ENCODE measurements at places on chromosomes 16 and 17.

DNA sequence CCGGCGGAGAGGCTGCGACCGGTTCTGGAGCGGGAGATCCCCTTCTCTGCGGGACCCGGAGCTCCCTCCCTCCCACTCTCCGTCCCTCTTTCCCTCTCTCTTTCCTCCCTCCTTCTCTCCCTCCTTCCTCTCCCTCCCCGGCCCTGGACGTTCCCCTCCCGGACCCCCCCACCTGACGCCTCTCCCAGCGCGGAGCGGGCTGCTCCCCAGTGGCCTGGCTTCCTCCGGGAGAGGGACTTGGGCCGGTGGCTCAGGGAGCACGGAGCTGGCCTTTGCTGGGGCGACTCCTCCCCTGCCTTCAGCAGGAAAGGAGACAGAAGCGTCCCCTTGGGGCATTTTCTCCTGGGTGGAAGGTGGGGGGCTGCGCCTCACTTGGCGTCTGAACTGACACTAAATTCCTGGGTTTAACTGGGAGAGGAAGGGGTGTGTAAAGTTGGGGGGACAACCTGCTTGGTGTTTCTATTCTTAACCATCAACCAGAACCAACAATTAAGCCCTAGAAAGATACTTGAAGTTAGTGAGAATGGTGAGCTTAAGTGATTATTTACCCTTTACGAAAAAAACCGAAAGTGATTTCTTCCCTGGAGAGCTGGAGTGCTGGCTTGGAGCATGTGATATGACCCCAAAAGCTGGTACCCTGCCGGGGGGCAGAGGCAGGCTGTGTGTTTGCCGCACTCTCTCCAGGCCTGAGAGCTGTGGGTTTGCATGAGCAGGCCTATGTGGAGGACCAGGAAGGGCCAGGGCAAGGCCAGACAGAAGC is 775 bp downstream of the SPIRE2 start:
- no peak for DNase-seq

DNA sequence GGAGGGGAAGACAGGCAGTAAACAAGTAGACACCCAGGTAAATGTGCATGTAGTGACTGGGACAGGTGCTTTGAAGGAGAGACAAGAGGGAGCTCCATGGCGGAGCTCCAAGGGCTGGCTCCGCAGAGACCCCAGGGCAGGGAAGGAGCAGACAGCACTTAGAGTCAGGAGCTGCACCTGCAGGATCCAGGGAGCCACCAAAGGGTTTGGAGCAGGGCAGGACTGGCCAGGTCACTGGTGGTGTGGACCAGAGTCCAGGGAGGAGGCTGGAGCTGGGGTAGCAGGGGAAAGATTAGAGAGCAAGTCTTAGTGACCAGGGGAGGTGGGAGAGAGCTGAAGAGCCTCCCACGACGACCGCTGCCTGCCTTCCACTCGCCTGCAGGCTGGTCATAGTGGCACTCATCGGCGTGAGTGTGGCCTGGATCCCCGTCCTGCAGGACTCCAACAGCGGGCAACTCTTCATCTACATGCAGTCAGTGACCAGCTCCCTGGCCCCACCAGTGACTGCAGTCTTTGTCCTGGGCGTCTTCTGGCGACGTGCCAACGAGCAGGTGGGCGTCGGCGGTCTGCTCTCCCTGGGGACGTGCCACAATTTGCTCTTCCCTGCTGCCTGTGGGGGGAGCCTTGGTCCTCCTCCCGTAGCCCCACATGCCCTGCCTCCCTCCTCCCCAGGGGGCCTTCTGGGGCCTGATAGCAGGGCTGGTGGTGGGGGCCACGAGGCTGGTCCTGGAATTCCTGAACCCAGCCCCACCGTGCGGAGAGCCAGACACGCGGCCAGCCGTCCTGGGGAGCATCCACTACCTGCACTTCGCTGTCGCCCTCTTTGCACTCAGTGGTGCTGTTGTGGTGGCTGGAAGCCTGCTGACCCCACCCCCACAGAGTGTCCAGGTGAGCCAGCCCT is 14.7 kb upstream of the FAM83G start:
- no peak for DNase-seq

DNA sequence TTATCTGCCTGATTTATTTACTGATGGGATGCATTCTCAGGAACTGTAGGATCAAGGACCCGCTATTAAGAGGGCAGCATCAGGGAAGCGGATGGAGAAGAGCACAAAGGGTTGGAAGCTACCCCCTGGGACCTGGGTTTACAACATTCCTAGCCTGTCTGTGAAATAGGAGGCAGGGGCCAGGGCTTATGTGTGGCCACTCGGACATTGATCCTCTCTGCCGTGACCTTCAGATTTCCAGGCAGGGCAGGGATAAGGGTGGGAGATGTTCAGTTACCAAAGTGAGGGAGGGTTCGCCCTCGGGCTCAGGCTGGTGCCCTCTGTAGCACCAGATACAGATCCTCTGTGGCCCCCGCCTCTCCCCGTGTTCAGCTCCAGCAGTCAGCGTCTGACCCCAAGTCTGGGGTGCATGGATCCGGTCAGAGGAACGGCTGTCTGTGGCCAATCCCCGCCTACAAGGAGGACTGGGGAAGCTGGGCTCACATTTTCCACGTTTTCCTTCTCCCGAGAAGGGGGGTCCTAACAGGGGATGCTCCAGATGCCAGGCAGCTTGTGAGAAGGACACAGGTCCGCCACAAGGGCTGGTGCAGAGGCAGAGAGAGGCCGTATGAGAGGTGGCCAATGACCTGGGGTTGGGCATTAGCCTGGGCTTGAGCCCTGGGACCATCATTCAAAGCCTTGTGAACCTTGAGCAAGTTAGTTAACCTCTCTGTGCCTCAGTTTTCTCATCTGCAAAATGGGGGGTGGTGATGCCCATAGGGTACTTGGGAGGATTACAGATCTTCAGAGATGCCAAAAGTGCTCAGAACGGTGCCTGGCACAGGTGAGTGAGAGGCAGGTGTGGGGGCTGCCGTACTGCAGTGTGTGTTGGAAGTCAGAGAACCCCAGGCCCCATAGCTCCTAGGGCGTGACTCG is 48.3 kb downstream of the ATP2C2 start:
- no peak for DNase-seq

GRCh38 chr17:19678581-19679453 is 30.3 kb downstream of the ALDH3A2 start:
- no peak for DNase-seq

- no peak for DNase-seq
Measured at GRCh38 chr17:14038206-14038605, 31.1 kb upstream of the COX10 start.

DNA sequence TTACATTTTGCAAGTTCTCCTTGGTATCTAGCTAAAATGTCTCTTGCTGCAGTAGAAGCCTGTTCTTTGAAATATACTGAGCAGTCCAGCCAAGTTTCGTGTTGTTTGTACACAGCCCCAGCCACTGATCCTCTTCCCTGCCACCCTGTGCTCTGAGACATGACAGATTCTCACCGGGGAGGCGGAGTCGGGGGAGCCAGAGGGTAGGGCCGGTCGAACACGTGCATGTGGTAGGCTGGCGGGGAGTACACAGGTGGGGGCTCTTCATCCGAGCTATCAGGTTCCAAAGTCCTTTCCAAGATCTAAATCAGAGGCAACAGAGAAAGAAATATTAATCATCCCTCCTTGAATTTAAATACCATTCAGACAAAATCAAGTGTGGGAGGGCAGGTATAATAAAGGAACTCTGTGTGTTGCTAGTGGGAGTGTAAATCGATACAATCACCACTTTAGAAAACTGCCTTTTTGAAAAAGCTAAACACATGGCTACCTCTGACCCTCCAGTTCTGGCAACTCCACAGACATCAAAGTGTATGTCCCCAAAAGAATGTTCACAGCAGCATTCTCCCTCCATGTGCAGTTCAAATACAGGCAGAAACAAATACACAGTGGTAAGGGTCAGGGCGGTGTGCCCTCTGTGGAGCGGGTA is 29.7 kb upstream of the MRPS23 start:
- no peak for DNase-seq

DNA sequence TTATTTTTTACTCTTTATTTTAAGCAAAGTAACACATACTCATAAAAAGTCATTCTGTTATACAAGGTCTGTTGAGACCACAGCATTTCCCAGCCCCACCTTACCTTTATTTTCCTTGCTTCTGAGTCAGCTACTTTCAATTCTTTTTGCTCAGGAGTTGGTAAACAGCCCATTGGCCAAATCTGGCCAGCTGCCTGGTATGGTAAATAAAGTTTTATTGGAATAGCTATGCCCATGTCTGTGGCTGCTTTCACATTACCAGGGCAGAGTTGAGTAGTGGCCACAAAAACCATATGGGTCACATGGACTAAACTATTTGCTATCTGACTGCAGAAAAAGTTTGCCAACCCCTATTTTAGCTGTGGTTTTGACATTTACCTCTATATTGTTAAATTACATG is 3.4 kb upstream of the NSRP1 start:
- no peak for DNase-seq

GRCh38 chr17:43800736-43801135 is 20.5 kb downstream of the CFAP97D1 start:
- DNase-seq: no peak

DNA sequence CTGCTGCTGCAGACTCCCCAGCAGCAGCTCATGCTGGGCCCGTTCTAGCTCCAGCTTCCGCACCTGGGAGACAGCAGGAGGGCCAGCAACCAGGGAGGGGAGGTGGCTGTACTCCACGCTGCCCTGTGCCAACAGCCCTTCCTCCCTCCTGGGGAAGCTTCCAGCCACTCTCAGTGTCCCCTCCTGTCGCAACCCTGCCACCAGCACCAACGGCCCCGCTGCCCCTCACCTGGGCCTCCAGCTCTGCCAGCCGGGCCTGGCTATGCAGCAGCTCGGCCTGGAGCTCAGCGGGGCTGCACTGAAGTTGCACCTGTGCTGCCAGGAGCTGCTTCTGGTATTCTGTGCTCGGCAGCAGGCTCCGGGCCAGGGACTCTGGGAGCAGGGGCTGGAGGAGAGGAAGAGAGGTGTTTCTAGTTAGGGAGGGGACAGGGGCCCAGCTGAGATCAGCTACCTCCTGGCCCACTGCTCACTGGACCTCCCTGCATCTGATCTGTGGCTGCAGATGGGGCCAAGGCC is 15.4 kb upstream of the MRPL38 start:
- DNase-seq: no peak

- peak; percentile 64 for DNase-seq
Measured at GRCh38 chr16:361872-362701, 8.3 kb downstream of the MRPL28 start.

DNA sequence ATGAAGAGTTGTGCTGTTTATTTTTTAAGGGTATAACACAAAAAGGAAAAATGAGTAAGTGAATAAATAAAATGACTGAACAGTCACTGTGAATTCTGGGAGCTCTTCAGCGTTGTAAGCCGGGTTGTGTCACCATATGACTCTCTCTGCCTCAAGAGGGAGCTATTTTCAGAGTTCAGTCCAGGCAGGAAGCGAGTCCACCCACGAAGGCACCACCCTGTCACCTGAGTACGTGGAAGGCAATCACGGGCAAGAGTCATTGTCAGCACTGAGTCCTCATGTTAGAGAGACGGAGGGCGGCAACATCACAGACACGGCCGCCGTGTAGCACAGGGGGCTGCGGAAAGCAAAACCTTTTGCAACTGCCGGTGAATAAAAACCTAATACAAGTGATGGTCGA is 227.6 kb downstream of the UTP18 start:
- no peak for DNase-seq

GRCh38 chr17:78665952-78666920 is 89.0 kb upstream of the DNAH17 start:
- DNase-seq: peak; percentile 60

- no peak for DNase-seq
Measured at GRCh38 chr16:51337662-51338061, 186.6 kb upstream of the SALL1 start.

GRCh38 chr16:24046442-24046841 is 209.7 kb upstream of the CACNG3 start:
- DNase-seq: no peak

DNA sequence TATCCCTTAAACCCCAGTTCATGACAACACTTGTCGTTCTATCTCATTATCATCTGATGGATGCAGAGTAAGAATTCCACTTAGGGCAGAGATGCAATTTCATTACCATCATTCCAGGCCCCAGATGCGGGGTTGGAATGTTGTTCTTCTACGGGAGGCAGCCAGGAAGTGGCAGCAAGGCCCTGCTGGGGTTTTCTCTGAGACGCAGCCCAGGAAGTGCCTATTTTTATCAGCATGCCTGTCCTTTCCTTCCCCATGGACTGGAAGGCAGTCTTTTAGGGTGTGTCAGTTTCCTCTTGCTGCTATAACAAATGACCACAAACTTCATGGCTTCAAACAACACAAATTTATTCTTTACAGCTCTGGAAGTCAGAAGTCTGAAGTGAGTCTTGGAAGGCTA is 246.6 kb upstream of the DYNLRB2 start:
- DNase-seq: no peak

DNA sequence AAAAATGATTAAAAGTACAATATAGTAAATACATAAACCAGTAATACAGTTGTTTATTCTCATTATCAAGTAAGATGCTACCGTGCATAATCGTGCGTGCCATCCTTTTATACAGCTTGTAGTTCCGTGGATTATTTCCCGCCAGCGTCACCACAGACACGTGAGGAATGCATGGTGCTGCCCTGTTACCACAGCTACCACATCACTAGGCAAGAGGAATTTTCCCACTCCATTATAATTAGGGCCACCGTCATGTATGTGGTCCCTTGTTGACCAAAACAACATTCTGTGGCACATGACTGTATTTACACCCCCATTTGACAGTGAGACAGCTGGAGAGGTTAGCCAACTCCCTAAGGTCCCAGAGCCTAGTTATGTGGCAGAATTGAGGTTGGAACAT is 30.5 kb upstream of the LGALS9 start:
- DNase-seq: no peak

DNA sequence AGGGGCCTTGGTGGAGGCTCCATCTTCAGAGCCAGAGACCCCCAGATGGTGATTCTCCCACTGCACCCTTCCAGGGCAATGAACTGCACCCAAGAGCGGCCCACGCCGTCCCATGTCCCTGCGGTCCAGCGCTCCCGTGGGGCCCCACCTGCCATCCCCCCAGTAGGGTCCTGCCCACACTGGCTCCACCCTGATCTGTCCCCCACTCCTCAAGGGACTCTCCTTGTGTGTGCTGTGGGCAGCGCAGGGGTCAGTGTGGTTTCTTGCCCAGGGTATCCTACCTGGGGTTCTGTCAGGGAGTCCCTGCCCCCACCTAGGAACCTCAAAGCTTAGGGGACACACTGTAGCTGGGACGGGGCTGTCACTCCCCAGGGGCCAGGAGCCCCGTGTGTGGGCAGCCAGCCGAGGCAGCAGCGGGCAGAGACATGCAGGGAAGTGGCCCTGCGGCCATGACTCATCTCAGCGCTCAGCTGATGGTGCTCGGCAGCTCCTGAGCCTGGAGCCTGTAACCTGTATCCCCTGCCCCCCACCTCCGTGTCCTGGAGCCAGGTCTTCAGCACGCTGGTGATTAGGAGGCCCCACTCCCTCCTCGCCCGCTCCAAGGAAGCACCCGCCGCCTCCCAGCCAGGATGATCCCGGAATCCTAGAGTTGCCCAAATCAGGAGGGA is 35.7 kb upstream of the SSTR5 start:
- no peak for DNase-seq

DNA sequence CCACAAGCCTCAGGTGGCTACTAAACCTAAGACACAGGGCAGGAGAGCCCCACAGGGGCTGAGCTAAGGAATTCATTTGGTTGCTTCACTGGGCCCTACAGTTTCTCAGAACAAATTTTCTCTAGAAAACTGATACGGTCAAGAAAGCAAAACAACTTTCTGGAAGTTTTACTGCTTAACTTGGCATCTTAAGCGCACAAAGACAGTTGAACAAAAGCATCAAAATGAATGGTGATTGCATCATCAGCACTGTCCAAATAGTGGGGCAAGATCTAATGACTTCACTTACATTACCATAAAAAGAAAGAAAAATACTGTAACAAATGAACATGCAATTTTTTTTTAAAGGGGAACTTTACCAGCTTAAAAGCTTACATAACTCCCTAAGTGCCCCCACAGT is 47.6 kb downstream of the XPO6 start:
- DNase-seq: no peak

- DNase-seq: no peak
Measured at GRCh38 chr16:49811644-49812334, 44.1 kb downstream of the ZNF423 start.

Measured in CD8-positive, alpha-beta T cell (primary cell).